Memory B cell (primary cell): ENCODE measurements at places on chromosomes 1 and 21.

- DNase-seq, result no peak
Measured at GRCh38 chr1:217153361-217153760, 430.1 kb upstream of the ESRRG start.

DNA sequence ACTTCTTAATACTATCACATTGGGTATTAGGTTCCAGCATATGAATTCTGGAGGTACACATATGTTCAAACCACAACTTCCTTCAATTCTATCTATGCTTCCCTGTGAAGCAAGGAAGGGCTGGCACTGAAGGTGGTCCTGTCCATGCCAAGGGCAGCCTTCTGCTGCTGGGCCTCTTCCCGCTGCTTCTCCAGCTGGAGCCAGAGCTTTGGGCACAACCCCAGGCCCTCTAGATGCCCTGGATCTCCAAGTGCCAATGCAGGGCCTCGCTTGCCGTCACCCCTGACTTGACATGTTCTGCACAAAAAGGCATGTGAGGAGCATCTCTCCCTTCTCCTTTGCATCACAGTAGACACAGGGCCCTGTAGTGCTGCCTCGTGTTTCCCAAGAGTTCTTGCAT lies 62.6 kb downstream of the STYXL2 start:
- DNase-seq, result no peak

DNA sequence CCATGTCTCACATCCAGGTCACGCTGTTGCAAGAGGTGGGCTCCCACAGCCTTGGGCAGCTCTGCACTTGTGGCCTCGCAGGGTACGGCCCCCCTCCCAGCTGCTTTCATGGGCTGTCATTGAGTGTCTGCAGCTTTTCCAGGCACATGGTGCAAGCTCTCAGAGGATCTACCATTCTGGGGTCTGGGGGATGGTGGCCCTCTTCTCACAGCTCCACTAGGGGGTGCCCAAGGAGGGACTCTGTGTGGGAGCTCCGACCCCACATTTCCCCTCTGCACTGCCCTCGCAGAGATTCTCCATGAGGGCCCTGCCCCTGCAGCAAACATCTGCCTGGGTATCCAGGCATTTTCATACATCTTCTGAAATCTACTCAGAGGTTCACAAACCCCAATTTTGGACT lies 219.4 kb downstream of the LRRC7 start:
- DNase-seq, result no peak

DNA sequence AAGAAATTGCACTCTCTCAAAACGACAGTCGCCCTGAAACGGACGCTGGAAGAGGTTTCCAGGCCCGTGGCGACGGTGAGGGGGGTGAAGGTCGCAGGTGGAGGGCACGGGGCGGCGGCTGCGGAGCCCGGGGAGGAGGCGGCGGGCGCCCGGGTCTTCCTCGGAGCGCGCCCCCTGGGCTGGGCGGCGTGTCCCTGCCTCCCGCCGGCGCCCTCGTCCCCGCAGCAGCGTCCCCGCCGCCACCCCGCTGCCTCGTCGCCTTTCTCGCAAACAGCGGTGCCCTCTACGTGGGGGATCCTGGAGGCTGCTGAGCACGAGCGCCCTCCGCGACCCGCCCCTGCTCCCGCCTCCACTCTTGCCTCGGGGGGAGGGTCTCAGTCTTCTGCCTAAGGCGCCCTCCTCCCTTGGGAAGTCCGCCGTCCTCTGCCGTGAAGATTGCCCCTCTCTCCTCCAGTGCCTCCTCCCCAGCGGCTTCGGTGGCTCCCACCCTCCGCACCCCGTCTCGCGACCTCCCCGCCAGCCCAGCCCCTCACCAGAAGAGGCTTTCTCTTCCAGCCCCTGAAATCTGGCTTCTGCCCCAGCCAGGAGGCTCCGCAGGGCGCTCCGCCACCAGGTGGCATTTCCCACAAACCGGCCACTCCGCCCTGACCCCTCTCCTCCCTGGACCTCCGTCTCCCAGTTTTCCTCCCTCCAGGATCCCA lies 227.4 kb downstream of the SDCCAG8 start:
- DNase-seq, result no peak

- DNase-seq, result no peak
Measured at GRCh38 chr1:59686574-59686973, 128.2 kb upstream of the HOOK1 start.

- DNase-seq, result no peak
Measured at GRCh38 chr1:162279136-162279498, 97.5 kb downstream of the SPATA46 start.

DNA sequence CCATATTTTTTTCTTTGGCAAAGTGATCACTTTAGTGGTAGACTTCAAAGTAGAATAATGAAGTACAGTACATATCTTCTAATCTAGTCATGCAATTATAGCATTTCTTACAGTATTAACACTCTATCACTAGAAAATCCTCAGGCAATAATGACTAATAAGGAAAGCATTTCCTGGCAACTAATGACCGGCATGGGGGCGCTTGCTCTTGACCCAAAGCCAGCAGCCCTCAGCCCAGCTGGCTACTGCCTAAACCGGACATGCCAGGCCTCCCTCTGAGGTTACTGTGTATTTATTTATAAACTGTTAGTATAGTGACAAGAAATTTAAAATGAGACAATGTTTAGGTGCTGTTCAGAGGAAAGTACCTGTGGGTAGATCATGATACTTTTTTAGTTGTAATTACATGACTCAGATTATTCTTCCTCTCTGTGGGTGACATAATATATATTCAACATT lies 633.8 kb downstream of the PTPRC start:
- DNase-seq, result no peak

GRCh38 chr1:3779912-3780416 lies 7.4 kb downstream of the SMIM1 start:
- DNase-seq, result no peak

GRCh38 chr1:244839656-244840055 lies 4.2 kb downstream of the COX20 start:
- no peak for DNase-seq

DNA sequence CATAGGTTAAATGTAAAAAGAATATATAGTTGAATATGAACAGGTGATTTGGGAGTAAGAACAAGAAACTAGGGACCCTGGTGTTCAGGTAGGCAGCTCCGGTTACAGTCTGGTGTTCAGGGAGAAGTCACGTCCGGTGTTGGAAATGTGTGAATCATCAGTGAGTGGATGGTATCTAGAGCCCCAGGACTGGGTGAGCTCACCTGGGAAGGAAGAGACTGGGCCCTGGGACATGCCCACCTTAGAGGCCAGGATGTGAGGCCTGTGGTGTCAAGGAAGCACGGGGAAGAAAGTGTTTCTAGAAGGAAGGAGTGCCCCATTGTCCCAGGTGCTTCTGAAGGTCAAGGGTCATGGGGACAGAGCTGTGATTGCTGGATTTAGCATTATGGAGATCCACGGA lies 1.5 kb upstream of the GJB3 start:
- no peak for DNase-seq

- DNase-seq, result no peak
Measured at GRCh38 chr1:87200875-87201638, 127.6 kb upstream of the LMO4 start.

GRCh38 chr1:5503556-5504363 lies 488.5 kb downstream of the NPHP4 start:
- no peak for DNase-seq

GRCh38 chr21:35521293-35521692 lies 472.2 kb upstream of the RUNX1 start:
- no peak for DNase-seq

DNA sequence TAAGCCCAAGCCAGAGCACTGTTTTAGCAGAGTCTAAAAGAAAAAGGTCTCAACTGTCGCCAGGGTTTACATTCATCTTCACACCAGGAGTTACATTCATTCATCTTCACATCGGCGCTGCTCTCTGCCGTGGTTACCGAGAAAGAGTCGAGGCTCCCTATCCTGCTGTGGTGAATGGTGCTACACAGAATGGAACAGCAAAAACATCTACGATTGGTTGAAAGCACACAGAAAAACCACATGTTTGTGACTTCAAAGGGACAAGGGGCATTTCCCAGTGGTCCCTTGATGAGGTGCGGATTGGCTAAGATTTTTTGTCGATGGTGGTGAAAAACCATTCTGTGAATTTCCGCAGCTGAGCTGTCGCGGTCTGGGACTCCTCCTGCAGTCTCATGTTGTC lies 231.1 kb downstream of the SIPA1L2 start:
- no peak for DNase-seq

- DNase-seq, result no peak
Measured at GRCh38 chr1:232667778-232668165, 37.8 kb upstream of the SIPA1L2 start.

GRCh38 chr1:62625415-62625814 lies 28.1 kb downstream of the ANGPTL3 start:
- DNase-seq, result no peak

DNA sequence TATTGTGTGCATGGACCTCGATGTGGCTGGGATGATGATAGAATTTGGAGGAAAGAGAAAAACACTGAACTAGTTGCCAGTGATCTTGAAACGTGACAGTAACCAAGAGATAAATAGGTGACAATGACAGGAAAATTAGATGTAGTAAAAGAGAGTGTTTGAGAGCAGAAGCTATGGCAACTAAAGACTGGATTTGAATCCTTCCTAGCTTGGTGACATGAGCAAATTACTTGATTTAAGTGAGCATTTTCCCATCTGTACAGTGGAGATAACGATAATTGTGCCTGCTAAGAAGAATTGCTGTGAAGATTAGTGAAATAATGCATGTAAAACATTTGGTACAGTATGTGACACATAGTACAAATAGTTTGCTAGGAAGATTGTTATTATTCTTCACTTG lies 12.7 kb downstream of the TTC3 start:
- no peak for DNase-seq

DNA sequence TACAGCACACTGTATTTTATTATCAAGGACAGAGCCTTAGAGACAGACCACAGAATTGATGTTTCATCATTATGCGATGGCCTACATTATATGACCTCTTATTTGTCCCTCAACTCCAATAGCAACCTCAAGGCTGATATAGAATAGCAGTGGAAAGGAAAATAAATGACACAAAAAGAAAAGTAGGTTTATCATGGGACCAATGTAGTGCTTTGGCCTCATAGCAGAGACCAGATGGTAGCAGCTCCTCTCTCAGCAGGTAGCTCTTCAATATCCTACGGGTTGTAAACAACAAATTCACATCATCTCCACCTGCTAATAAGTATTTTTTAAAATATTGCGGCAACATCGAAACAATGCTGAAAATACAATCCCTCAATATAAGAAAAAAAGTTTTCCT lies 25.2 kb downstream of the ANP32E start:
- no peak for DNase-seq

- no peak for DNase-seq
Measured at GRCh38 chr1:200028586-200029034, 1.1 kb downstream of the NR5A2 start.

GRCh38 chr1:212182171-212182570 lies 103.0 kb upstream of the PPP2R5A start:
- no peak for DNase-seq

GRCh38 chr1:32619701-32620485 lies 30.5 kb downstream of the ZBTB8OS start:
- DNase-seq, result no peak

DNA sequence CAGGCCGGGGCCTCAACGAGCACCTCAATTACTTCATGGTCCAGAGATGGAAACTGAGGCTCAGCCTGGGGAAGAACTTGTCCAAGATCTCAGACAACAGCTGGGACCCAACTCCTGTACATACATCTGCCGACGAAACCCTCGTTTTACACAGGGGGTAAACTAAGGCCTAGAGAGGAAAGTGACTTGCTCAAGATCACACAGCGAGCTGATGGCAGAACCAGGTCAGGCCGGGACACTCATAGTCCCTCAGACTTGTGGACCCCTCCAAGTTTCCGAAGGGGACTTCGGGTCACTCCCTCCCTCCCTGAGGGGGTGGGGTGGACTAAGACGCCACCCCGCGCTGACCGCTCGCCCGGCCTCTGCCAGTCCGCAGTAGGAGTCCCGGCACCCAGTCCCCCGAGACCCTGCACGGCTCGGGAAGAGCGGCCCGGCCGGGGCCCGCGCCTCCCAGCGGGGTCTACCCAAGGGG lies 430 bp downstream of the WASF2 start:
- DNase-seq, result peak; percentile 31

- DNase-seq, result peak; percentile 41
Measured at GRCh38 chr1:85580872-85581801, 576 bp downstream of the CCN1 start.

GRCh38 chr21:39481886-39482285 lies 30.1 kb downstream of the SH3BGR start:
- no peak for DNase-seq

DNA sequence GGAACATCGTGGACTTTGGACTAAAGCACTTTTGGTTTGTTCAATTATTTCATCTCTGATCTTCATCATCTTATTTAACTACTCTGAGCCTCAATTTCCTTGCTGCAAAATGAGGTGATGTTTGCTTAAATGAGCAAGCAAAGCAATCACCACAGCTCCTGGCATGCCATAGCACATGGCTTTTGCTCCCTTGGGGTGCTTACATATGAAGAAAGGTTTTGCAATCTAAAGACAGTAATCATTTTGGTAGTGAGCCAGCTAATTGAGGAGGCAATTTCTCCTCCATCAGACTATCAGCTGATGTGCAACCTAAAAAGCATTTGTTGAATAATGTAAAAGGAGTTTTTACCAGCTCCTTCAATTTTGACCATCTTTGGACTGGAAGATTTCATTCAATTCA lies 68.8 kb upstream of the KCNJ15 start:
- no peak for DNase-seq

- DNase-seq, result no peak
Measured at GRCh38 chr21:40837456-40837855, 9.5 kb downstream of the DSCAM start.

DNA sequence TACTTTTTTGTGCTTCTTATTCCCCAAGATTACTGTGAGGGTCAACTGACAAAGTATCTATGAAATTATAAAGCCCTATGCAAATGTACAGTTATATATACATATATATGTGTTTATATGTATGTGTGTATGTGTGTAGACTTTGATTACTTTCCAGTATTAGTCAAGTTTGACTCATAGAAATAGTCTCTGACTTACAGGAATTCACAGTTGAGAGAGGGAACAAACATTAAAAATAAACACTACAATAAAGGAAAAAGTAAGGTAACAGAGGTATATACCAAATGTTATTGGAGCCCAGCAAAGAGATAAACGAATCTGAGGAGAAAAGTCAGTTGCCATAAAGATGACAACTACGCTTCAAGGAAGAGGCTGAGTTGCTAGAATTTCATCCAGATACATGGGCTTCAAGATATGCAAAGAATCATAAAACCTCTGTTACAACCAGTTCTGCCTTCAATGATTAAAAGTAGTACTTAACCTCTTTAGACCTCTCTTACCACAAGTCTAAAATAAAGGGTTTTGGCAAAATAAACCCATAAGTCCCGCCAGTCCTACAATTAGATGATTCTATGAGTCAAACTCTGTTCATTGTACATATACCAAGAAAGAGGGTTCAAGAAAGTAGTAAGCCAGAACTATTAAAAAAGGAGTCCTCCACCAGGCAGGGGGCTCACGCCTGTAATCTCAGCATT lies 7.2 kb downstream of the IFT25 start:
- DNase-seq, result no peak

- DNase-seq, result no peak
Measured at GRCh38 chr1:91221017-91221416, 183.6 kb downstream of the HFM1 start.

DNA sequence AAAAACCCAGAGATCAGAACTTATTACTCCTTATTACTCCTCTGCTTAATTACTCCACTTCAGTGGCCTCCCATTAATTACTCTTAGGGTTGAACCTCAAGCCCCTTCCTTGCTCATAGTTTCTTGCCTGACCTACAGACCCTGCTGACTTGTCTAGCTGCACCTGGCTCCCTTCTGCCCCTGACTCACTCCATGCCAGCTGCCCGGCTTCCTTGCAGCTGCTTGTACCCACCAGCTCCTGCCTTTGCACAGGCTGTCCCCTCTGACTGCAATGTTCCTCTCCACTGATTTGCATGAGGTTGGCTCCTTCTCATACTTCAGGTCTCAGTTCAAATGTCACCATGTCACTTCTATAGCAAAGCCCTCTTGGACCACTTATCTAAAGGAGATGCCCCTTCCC lies 1.9 kb upstream of the PTPRU start:
- no peak for DNase-seq
